RCC 7860 (cell line): ENCODE measurements at places on chromosomes 7 and 10.

GRCh38 chr7:22858640-22859561, 36.3 kb upstream of the TOMM7 start:
- peak; percentile 99 for DNase-seq

DNA sequence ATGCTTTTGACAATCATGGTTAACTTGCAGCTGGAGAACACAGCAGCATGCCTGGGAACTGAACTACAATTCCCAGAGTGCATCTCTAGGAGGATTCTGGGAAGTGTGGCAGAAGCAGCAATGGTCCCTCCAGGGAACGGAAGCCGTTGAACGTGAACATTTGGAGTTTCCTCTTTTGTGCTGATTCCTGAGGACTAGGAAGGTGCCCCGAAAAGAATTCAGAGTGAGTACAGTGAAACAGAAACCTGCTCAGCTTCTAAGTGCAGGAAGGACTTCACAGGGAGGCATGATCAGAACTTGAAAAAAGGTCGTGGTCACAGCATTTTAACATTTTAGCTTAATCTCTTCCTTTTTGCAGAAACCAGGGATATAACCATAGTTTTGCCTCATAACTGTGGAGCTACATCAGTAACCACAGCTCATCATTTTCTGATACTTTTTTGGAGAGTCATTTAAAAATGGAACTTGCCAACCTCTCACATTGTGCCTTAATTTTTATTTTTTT, at the start of gene NUDT13:
Gene NUDT13 (plus strand): TSS at position 111 of the 505 bp plus-strand sequence. CDS start 3,911 bp downstream, outside the sequence.
- DNase-seq, result peak; percentile 72

DNA sequence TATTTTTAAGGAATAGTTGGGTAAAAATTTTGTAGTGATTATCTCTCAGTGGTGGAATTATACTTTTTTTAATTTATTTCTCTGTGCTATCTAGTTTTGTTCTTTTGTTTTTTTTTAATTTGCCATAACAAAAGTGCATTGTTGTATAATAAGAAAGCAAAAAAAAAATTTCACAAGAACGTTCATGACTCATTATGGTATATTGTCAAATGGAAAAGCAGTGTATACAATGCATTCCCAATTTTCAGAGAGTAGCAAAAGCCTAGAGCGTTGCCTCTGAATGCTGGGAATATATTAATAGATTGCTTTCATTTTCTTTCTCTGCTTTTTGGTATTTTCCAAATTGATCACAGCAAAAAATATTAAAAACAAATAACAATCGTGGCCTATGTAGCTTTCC, 46.3 kb upstream of the GPAM start:
- no peak for DNase-seq

- DNase-seq, result peak; percentile 95
These were observed 103.3 kb downstream of the DNMBP start for GRCh38 chr10:99906470-99906869.

DNA sequence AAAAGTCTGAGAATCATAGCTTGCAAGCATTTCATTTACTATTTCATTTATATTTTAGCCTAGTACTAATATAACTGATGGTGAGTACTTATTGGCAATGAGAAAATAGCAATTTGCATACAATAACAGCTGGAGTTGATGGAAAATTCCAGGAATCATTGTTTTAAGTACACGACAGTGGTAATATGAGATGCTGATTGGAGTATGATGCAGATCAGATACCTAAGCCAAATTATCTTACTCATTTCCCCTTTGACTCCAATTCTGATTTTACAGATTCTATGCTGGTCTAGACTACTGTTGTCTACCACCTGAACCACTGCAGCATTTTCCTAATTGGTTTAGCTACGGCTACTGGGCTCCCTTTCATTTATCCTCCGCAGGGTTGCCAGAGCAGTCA, 36.7 kb downstream of the GNG11 start:
- DNase-seq, result no peak

- no peak for DNase-seq
These were observed 85.5 kb upstream of the OIT3 start for GRCh38 chr10:72808001-72808400.

- no peak for DNase-seq
These were observed 3.2 kb downstream of the MMS19 start for GRCh38 chr10:97494863-97495506.

- no peak for DNase-seq
These were observed 12.6 kb upstream of the ICA1 start for GRCh38 chr7:8274589-8274988.

DNA sequence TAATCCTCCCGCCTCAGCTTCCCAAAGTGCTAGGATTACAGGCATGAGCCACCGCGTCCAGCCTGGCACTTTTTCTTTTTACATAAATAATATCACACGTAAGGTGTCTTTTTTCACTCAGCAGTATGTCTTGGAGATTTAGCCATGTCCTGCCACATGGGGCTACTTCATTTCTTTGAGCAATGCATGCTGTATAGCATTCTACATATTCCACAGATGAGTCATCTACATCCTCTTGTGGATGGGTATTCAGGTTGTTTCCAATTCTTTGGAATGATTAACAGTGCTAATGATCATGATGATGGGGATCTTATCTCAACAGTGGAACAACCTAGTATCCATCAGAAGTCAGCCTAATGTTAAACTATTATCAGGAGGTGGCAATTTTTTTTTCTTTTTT, 50.8 kb downstream of the ZNF503 start:
- peak; percentile 90 for DNase-seq

- no peak for DNase-seq
These were observed 15.2 kb downstream of the PALD1 start for GRCh38 chr10:70493660-70494234.

- DNase-seq, result no peak
These were observed 66.1 kb upstream of the JCAD start for GRCh38 chr10:30125496-30125895.

DNA sequence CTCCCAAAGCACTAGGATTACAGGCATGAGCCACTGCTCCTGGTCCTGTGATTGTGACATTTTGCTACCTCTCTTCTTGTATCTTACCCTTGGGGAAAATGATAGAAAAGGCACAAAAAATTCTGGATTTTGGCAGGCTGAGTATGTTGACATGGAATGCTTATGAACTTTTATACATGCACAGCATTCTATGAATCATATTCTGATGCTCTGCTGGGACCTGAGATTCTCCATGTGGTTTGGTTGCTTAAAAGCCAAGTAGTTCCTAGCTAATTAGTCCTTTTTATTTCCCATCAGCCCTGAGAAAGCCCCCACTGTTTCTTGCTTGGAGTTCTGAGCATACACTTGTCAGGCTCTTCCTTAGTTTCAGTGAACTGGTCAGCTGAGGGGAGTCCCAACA, 8.3 kb upstream of the KAZALD1 start:
- DNase-seq, result no peak

DNA sequence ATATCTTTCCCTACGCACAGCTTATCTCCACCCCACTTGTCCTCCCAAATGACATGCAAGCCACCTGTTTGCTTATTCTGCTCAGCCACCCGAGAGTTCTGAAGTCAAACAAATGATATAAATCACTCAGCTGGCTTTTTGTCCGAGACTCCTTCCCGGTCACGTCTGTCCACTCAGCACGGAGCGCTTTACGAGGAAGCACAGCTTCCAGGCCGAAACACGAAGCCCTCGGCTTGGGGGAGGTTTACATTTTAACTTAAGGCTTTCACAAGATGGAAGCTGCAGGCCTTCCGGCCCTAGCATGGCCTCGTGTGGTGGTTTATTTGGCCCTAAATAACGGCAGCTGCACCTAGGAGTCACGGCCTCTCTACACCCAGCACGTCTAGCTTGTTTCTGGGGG, 60.1 kb upstream of the GNA12 start:
- no peak for DNase-seq

GRCh38 chr7:111229916-111230315, 139.0 kb downstream of the LRRN3 start:
- DNase-seq, result no peak

DNA sequence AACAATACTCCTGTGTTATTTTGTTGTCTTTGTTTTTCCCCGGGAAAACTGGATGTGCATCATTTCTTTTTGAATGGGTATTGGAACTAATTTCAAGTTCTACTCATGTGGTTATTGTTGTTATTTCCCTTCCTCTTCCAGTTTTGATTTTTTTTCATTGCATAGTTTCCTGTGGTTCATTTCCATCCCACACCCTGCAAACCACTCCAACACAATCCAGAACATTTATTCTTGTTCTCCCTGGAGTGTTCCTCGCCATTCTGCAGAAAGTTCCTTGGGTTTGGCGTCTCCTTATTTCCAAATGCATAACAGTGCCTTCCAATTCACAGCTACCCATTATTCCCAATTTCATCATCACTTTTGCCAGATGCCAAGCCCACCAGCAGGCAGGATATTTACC, 775.1 kb downstream of the TNS3 start:
- DNase-seq, result no peak

DNA sequence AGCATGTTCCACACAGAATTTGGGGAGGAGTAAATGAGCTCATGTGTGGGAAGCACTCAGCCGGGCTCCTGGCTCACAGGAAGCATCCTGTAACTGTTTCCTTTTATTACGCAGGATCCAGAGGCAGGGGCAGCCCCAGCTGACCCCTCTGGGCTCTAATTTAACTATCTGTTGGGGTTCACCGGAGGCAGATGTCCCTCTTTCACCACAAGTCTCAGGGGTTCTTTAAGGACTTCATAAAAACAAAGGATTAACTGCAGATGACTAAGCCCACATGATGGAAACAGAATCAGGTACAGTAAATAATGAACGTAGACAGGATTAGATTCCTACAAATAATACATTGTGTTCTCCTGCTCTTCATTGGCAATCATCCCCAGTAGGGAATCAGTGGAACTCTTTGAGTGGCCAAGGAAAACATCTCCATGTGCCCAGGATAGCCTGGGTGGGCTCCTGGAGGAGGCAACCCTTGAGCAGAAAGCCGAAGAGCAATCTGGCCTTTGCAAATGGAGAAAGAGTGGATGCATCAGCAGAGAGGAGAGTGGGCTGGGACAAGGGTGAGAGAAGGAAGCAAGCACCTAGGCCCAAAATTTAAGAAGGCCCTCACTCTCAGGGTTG, 24.6 kb downstream of the TBXAS1 start:
- DNase-seq, result no peak

GRCh38 chr7:122726881-122727280, 24.2 kb upstream of the RNF148 start:
- no peak for DNase-seq

DNA sequence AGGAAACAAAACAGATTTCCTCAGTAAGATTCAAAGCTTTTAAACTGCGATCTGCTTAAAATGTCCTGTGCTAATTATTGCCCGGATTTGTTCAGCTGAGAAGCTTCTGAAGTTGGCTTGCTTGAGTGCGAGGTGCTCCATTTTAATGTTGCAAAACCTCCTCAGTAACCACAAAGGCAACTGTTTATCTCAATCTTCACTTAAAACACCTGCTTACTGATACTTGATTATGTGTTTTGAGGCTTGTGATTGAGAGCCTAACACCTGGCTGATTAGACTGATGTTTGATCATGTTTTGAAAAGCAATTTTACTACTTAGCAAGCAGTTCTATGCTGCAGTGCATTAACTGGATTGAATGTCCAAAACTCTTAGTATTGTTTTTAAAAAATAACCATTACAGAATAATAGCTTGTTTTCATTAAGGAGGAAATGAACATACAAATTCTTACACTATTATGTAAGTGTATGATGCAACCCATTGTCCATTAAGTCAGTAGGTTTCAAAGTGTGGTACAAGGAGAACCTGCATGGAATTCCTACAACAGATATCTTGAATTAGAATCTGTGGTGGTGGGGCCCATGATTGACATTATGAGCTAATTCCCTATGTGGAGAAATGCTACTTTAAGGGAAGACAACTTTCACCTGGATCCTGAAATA, 96.9 kb upstream of the FAM180A start:
- DNase-seq, result no peak

DNA sequence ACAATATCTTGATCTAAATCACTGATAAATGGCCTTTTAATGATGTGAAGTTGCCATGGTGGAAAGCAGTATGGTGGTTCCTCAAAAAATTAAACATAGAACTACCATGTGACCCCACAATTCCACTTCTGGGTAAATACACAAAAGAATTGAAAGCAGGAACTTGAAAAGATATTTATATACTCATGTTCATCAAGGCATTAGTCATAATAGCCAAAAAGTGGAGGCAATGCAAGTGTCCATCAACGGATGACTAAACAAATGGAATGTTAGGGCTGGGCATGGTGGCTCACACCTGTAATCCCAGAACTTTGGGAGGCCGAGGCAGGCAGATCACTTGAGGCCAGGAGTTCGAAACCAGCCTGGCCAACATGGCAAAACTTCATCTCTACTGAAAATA, 2.0 kb upstream of the DNAJC12 start:
- DNase-seq, result peak; percentile 20

- no peak for DNase-seq
These were observed 64.7 kb downstream of the ZMIZ1 start for GRCh38 chr10:79133416-79133815.

- no peak for DNase-seq
These were observed 137.8 kb upstream of the CAV2 start for GRCh38 chr7:116361767-116362166.

DNA sequence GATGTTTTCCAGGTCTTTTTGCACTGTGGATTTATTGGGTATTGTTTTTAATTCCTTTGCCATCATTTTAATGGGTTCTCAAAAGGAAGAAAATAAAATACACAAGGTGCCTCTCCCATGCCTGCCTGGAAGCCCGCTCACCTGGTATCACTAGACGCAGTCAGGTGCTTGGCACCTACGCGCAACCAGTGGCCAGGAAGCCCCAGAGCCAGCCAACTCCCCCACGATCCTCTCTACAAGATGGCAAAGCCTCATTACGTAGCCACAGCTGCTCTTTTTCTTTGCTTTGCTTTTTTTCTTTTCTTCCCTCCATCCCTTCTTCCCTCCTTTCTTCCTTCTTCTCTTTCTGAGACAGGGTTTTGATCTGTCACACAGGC, 34.3 kb downstream of the BAIAP2L1 start:
- DNase-seq, result no peak

DNA sequence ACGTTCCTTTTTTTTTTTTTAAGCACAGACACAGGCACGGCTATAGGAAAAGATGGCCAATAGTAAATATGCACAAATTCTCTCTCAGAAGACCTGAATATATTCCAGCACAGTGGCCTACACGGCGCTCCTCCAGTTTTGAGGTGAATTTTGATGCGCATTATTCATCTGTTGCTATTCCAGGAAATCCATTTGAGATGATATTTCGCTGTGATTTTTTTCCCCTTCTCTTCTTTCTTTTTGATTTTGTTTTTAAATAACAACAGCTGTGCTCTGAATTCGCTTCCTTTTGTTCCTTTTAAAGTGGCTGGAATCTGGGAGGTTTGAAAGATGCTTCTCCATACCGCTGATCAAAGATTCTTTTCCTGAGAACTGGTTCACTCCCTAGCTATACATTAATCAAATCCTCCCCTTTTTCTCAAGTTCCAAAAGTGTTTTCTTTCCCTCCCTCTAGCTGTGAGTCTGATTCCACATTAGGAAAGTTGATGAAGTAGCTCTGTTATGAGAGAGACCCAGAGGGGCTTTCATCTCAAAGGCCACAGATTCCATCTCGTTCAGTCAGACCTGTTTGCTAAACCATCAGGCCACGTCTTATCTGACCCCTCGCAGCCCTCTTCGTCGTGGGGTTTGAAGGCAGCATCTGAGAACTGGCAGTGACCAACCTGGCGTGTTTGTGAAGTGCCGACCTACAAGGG, 602.7 kb upstream of the NRP1 start:
- DNase-seq, result no peak

- no peak for DNase-seq
These were observed 581.9 kb upstream of the FOXK1 start for GRCh38 chr7:4100148-4100547.

- no peak for DNase-seq
These were observed 286.6 kb downstream of the ANKRD7 start for GRCh38 chr7:118511146-118511545.
